NCI-H446 (cell line): ENCODE measurements at places on chromosomes 1 and 21.
A peak's percentile ranks its signal among the peaks of the same experiment; 100 is the strongest.

DNA sequence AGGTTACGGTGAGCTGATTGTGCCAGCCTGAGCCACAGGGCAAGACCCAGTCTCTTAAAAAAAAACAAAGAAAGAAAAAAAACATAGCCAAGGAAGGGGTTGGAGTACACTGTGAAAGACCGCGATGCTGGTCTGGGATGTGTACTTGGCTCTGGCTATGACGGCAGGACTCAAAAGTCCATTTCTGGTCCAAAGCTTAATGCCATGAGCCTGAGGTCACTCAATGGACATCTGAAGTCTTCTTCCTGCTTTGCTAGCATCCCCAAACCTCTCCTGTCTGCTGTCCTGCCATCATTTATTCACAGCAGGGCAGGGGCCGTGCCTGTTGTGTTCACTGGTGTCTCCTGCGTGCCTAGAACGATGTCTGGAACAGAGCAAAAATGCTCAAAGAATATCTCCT is 1.5 kb upstream of the ARHGEF10L start:
- DNase-seq = no peak

- DNase-seq = no peak
These were observed 198.3 kb downstream of the DUSP10 start for GRCh38 chr1:221543529-221544120.

DNA sequence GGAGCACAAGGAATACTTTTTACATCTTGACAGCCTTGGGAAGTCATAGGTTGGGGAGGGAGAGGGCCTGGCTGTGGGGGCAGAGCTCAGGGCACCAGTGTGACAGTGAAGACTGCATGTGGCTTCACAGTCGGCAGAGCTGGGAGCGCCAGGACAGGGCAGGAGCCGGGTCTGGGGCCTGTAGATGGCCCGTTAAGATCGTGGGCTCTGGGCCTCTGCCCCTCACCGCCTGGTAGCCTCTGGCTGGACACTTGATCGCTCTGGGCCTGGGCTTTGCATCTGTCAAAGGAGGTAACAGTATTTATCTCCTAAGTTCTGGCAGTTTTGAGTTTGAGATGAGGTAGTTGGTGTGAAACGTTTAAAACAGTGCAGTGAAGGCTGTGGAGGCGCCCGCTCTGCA is 4.8 kb downstream of the SLX9 start:
- DNase-seq = no peak

DNA sequence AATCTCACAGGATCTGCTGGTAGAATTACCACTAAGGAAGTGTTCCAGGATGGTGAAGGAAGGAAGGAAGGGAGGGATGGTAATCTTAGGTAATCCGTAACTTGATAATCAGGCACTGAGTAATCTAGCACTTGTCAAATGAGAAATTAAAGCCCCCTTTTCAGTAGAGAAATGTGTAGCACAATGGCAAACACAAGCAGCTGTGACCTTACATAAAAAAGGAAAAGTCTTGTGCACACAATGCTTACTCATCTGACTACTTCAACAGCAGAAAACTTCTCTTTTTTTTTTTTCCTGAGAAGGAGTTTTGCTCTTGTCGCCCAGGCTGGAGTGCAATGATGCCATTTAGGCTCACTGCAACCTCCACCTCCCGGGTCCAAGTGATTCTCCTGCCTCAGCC is 6.1 kb downstream of the NUP210L start:
- DNase-seq = no peak

GRCh38 chr1:87977145-87977544 is 648.5 kb downstream of the LMO4 start:
- DNase-seq = no peak

DNA sequence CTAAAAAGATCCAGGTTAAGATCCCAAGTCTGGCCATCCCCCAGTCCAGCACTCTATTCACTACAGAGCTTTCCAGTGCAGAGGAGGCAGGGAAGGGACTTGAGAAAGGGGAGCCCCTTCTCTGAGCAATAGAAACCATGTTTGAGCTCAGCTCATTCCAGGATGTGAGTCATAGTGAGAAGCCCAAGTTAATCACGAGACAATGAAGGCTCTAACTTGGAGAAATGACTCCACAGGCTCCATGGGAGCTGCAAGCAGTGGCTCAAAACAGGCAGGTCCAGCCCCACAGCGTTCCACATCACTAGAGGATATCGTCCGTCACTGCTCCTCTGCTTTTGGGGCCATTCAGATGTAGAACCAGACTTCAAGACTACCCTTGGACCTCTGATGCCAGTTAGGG is 59.1 kb downstream of the CAMK2N1 start:
- no peak for DNase-seq

DNA sequence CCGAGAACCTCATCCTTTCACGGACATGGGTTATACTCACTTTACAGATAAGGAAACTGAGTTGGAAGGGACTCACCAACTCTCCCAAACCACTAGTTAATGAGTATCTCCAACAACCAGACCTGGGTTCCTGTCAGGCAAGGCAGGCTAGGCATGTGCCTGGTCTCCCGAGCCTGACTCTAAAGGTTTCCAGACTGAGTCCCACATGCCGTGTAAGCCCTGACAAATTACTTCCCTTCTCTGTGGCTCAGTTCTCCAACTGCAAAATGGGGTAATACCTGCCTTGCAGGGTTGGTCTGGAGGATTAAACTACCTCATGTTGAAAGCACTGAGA is 34.3 kb downstream of the SSBP3 start:
- no peak for DNase-seq

GRCh38 chr1:230650300-230650699 is 8.0 kb downstream of the COG2 start:
- no peak for DNase-seq

DNA sequence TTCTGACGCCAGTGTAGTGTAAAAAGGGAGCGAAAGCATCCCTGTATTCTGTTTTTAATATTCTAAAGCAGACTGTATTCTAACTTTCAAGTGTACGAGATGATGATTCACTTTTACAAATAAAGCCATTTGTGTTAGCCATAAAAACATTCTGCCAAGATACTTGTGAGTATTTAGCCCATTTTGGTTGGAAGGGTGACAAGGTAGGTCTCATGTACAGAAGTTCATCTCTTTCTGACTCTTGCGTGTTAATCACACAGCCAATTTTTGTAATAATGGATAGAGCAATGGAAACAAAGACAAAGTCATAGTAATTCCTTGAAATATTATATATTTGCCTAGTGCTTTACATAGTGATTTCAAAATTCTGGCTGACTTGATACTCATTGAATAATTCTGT is 125.3 kb upstream of the GREM2 start:
- DNase-seq = no peak

- DNase-seq = peak; percentile 55
These were observed 105.0 kb downstream of the FNBP1L start for GRCh38 chr1:93552741-93553455.

- DNase-seq = peak; percentile 63
These were observed 26.1 kb downstream of the SLC6A17 start for GRCh38 chr1:110176299-110176956.

DNA sequence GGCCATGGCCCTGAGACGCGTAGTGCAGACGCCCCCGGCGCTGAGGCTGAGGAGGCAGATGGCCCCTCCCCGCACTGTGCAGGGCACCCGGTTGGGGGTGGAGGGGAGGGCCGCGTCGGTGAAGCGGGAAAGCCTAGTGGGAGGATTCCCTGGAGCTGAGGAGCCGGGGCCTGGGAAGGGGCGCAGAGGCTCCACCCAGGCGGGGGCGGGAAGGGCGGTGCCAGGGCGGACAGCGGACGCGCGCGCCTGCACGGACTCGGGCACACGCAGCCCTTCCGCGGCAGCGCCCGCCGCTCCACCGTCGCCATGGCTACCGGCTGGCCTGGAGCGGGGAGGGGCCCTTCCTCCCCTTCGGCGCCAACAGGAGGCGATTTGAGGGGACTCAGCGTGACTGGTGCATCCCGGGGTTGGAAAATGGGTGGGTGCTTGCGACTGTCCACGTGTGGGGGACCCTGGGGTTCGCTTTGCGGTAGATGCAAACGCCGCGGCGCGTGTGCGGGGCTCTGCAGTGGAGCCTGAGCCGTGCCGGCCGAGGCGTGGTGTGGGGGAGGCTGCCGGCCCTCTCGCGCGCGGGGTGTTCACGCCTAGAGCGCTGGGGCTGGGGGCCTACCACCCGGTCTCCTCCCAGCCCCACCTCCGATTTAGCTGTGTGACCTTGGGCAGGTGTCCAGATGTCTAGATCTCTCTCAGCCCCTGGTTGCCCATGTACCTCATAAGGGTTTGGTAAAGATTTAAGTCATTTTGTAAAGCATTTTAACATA is 35.1 kb downstream of the PTPRF start:
- DNase-seq = no peak

DNA sequence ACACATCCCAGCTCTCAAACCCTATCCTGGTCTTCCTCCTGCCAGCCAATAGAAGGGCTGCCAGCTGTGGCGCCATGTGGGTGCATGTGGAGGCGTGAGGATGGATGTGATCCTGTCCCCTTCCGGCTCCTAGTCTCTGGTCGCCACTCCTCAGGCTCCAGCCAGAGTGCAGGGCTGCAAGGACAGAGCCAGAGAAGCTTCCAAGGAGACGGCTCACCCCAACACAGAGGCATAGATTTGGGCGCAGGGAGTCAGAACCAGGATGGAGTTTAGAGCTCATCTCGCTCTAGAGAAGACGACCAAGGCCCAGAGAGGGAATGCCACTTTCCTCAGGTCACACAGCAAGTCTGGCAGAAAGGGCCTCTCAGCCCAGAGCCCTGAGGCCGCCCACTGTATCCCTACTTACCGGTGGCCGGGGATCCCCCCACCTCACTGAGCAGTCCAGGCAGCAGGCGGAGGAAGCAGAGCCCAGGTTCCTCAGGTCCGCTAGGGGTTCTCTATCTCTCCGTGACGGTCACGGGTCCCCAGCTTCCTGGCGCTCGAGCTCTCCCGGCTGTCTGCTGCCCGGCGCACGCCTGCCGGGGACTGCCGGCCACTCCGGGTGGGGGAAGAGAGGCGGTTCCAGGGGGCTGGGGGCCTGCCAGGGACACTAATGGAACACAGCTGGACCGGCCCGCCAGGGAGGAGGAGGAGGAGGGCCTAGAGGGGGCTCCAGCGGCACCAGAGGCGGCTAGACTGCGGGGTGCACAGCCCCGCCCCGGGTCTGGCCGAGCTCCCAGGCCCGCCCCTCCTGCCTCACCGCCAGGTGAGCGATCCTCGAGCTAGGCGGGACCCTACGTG is at the start of gene COL16A1:
COL16A1 (minus strand) TSS at position 587 of the 840 bp plus-strand sequence. CDS start 1,824 bp downstream, outside the sequence.
- no peak for DNase-seq

- peak; percentile 29 for DNase-seq
These were observed 41.3 kb downstream of the TBX19 start for GRCh38 chr1:168321945-168322344.

GRCh38 chr1:51216631-51217030 is 19.4 kb upstream of the RNF11 start:
- DNase-seq = no peak

GRCh38 chr1:22500058-22500457 is 48.4 kb downstream of the ZBTB40 start:
- no peak for DNase-seq

DNA sequence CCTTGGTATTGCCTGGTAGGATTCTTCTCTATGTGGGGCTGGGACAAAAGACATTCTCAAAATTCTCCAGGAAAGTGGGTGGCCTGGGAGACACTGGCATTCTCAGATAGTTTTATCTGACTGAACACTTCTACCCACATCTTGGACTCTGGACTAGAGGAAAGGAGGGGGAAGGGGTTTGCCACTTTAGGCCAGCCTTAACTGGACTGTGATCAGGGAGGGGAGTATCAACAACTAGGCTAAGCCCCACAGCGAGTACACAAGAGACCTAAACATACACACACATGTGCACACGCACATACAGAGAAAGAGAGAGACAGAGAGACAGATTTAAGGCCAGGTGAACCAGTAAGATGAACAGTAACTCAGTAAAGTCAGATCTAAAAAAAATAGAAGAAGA is 1.2 kb upstream of the SEMA6C start:
- DNase-seq = no peak

DNA sequence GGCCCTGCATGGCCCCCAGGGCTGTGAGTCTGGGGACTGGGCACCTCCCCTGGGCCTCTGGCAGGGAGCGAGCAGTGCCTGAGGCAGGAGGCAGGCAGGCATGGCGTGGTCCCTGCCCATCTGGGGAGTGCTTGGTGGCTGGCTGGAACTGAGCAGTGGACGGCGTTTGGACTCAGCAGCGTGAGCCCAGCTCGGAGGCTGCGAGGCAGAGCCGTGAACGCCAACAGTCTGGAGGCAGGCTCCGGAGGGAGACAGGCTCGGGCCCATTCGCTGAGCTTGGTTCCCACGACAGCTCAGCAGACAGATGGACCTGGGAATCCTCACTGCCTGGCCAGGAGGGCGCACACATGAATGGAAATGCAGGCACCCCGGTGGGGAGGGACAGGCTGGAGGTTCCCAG is 160.7 kb upstream of the POU3F1 start:
- DNase-seq = peak; percentile 48

GRCh38 chr1:66351478-66351877 is 182.5 kb upstream of the SGIP1 start:
- DNase-seq = no peak

DNA sequence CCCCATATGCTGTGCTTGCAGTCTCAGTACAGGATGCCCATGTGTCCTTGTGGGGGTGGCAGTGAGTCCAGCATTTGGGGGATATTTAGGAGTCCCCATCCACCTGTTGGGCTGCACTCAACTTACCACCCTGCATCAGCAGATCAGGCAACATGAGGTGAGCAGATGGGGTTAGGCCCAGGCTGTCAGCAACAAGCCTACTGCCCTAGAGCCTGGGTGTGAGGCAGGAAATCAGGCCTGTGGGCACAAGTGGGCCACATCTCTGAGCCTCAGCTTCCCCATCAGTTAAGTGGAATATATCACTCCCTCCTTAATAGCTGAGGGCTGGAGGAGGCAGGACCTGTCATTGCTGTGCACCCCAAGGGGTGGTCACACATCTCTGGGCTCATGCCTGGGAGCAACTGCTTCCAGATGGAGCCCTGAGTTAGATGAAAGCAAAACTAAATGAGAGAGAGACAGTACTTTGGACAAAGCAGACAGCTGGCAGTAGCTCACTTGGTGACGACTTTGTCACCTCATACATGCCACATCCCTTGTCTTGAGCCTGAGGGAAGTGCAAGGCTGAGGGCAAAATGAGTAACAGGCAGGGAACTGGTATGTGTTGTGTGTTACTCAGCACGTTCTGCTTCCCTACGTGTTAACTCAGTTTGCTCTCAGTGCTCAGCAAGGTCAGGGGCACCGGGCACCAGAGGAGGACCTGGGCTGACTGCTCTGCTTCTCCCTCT is 48.4 kb downstream of the TRIM11 start:
- no peak for DNase-seq

GRCh38 chr1:8889103-8889846 is 10.8 kb upstream of the ENO1 start:
- DNase-seq = no peak

- DNase-seq = no peak
These were observed 31.6 kb downstream of the ADARB1 start for GRCh38 chr21:45105906-45106485.

DNA sequence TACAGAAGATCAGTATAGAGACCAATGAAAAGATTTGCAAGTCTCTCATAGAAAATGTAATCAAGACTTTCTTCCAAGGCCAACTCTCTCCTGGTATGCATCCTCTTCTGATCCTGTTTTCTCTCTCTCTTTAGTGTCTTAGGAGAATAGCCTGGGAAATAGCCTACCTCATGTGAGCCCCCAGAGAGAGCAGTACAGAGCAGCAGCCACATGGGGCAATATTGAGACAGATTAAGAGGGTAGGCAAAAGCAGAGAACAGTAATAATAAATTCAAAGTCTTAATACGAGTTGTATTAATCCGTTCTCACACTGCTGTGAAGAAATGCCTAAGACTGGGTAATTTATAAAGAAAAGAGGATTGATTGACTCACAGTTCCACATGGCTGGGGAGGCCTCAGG is 61.4 kb downstream of the RNASEL start:
- DNase-seq = no peak
